Fibroblast of the conjunctiva (primary cell): ENCODE measurements at places on chromosomes 3 and 15.

GRCh38 chr15:29934251-29934650, 112.0 kb upstream of the TJP1 start:
- peak; percentile 46 for DNase-seq

- no peak for DNase-seq
Measured at GRCh38 chr3:42289026-42289425, 23.0 kb upstream of the CCK start.

- DNase-seq: no peak
Measured at GRCh38 chr3:107845380-107846278, 245.2 kb downstream of the CD47 start.

DNA sequence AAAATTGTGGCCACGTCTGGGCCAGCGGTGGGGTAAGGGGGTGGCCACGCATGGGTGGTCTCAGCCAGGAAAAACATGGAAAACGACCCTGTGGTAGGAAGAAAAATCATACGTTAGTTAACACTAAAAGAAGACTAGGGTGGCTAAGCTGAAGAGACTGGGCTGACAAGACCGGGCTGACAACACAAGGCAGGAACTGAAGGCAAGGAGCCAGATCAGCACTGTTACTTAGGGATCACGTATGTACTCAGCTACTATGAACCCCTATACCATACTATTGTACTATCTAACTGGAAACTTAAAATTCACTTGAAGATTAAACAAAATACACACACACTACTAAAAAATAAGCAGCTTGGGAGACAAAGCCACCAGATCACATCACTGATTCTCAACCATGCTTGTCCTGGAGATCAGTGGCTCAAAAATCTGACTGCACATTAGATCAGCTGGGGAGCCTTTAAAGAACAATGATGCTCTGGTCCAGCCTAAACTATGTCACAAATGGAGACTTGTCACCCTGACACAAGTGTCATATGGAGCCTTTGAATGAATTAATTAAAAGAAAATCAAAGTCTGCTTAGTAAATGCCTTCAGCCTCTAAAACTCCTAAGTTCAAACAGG, 442.2 kb downstream of the SHQ1 start:
- DNase-seq: no peak

DNA sequence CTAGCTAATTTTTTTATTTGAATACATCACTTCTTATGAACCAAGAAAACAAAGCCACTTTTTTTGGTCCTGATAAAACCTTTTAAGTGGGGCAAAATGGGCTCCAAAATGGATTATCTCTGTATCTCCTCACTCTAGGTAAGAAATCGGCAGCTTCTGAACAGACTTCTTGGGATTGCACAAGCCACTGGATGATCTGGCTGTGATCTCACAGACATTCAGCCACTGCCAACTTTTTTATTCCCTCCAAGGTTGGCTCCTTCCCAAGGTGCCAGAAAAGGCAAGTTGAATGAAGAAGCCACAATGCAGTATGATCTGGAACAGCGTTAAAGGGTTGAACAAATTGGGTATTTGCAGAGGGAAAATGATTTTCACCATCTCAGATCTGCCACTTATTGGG, 73.2 kb downstream of the PRICKLE2 start:
- DNase-seq: peak; percentile 73

DNA sequence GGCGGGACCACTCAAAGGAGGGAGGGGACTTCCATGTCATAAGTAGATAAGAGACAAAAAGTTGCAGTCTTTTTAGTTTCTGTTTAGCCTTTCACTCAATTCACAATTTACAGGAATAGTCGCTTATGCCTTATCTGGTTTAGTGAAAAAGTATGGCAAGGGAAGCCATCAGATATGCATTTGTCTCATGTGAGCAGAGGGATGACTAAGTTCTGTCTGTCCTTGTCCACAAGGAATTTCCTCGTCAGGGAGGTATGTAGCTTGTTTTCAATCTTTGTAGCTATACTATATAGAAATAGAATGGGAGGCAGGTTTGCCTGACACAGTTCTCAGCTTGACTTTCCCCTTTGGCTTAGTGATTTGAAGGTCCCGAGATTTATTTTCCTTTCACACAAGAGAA, 882.8 kb downstream of the NAALADL2 start:
- DNase-seq: no peak

DNA sequence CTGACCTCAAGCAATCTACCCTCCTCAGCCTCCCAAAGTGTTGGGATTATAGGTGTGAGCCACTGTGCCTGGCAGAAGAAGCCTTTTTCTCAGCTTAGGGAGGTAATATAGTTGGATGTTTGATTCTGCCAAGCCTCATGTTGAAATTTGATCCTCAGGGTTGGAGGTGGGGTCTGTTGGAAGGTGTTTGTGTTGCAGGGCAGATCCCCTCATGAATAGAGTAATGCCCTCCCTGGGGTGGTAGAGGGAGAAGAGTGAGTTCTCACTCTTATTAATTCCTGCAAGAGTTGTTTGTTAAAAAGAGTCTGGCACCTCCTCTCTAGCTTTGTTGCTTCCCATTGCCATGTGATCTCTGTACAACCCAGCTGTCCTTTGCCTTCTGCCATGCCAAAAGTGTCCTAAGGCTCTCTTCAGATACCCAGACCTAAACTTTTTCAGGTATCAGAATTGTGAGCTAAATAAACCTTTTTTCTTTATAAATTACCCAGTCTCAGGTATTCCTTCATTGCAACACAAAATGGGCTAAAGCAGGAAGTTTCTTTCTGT, 16.4 kb downstream of the NECTIN3 start:
- no peak for DNase-seq

GRCh38 chr3:40045051-40045450, 235.6 kb downstream of the MYRIP start:
- no peak for DNase-seq

GRCh38 chr3:52892290-52892624, 5.1 kb downstream of the STIMATE start:
- no peak for DNase-seq

DNA sequence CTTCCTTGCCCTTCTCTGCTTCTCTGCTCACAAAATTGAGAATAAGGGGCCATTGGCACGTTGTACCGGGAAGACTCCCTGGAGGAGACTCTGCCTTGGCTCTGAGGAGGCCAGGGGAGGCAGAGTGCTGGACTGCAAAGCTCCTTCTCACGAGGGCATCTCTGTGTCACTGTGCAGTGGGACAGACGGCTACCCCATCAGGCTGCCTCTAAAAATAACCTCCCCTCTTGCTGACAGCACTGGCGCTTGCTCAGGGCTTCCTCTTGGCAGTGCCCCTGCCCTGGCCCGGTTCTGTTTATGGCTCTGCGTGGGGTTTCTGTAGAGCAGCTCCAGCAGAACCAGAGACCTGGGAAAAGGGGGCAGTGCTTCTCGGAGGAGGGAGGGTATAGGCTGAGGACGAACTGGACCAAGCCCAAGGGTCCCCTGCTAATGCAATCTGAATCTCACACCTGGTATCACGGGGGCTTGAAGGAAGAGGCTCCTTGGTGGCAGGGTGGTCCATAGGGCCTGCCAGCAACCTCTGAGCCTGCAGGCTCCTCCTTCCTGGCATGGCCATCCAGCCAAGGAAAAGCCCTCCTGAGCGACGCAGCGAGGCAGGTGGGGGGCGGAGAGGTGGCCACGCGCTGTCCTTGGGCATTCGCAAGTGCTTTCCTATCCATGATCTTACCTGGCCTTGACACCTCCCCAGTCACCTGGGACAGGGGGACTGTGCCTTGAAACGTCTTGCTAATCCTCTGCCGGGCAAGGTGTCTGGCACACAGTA, 63.3 kb upstream of the TLE3 start:
- DNase-seq: no peak

DNA sequence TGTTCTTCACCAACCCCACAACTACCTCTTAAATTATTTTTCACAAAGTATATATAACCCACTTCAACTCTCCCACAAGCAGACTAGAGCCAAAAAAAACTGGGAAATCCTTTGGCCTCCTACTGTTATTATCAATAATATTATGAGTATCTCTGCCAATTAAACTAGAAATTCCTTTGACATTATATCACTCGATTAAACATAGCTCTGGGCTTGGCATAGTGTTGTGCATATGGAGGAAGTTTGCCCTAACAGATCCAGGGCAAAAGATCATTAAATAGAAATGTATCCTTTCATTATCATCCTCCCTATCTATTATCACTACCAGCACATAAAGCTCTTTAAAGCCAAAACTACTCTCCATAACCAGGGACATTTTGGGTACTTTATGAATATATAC, 74.9 kb downstream of the OSBPL10 start:
- no peak for DNase-seq

DNA sequence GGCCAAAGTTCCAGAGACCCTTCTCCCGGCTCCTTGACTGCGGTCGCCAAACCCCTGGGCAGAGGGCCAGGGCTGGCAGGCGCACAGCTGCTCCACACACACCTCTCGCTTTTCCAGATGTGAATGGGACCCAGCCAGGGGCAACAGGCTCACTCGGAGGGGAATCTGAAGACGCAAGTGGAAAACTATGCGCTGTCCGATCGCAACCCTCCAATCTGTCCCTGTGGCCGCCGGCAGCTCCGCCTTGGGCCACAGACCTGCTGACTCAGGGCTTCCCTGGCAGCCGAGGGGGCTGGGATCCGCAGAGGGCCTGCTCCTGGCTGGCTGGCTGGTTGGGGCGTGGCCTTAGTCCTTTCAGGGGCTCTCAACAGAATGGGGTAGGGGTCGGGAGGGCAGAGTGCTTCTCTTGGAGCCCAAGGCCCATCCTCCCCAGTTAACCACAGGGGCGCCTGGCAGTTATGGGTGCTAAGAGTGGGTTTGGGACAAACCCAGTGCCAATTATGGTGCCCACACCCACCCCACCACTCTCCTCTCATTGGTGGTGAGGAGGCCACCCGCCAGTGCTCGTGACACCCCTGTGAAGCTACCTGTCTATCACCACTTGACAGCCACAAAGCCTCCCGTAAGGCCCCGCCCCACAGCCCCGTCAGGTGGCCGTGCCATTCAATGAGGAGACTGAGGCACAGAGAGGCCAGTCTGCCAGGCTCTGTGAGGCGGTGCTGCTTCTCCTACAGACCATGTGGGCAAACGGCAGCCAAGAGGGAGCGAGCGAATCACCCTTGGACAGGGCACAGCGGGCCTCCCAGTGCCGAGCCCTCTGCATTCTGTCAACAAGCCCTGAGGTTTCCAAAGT, 53.8 kb downstream of the IQSEC1 start:
- DNase-seq: peak; percentile 63

DNA sequence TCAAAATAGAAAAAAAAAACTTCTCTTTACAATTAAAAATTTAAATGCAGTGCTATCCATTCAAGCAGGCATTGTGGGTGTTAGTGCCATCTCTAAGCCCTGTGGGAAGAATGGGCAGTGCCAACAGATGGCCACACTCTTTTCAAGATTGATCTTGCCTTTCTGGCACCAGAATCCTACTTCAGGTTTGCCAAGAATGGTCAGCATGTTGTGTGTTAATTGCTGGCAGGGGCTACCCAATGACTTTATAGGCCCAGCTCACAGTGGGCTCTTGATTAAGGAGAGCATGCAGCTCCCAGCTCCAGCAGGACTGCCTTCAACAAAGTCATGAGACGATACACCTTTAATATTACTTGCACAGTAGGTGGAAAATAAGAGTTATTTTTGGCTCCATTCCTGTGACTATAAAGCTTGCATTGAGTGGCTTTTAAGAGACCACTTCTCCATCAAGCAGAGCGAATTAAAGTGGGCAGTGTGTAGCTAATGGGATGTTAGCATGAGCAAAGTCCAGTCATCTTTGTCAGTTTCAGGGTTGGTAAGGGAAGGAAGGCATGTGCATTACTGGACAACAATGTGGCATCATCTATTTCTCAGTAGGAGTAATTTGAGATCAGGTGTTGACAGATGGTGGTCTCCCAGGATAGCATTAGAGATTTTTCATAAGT, 476.8 kb downstream of the C3orf38 start:
- no peak for DNase-seq

GRCh38 chr3:45579251-45579650, 15.3 kb upstream of the LIMD1 start:
- no peak for DNase-seq

DNA sequence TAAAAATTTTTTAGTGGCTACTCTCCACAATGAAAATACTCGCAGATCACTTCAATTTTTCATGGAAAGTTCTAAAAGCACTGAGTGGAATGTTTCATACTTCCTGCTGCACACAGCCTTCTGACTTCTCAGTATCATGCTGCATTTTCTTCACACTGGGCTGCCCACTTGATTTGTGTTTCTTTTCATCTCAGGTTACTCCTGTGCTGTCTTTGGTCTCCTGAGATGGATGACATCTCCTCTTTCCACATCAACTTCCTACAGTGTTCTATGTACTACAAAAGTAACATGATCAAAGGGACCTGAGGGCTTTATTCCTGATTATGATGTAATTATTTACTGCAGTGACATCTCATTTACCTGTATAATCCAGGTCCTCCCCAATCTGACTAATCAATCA, 927.7 kb downstream of the ROBO2 start:
- DNase-seq: no peak

GRCh38 chr3:48588230-48588629, 6.9 kb downstream of the COL7A1 start:
- no peak for DNase-seq
